SJSA1 (cell line): ENCODE measurements at places on chromosomes 4 and X. TPM values are rescaled to one million over a fixed set of nuclear protein-coding genes. Genes with fewer than 3 reads are reported as not detected.
A peak's percentile ranks its signal among the peaks of the same experiment; 100 is the strongest.

DNA sequence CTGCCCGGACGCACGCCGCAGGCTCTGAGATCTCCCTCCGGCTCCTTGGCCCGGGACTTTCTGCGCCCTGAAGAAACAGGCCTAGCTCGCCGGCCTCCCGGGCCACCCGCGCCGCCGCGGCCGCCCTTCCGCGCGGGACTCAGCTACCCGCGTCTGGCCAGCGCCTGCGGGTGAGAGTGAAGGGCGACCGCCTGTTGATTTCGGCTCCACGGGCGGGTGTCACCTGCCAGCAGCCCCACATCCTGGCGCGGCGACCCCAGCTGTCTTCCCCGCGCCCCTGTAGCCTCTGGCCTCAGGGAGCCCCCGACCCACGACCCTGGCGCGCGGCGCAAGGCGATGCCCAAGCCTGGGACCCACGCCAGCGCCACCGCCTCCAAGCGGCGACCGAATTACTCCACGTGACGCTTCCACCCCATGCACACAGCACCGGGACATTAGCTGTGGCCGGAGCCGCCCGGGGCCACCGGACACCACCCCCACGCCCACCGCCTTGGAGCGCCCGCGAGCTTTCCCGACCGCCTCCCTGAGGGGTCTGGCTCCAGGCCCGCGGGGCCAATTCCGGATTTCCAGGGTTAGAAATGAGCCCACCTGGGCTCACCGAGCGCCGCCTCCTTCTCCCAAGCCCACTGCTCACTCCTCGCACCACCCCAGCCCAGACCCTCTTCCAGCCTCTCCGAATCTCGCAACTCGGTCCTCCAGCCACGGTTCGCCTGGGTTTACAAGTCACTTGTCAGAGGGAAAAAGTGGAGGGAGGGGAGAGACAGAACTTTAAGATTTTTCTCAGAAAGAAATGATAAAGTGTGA lies 10.2 kb downstream of the ARX start:
- no peak overlapping the region for H3K27ac ChIP-seq
- H3K36me3 ChIP-seq = no peaks in the 10 kb centered on the region
- H3K27me3 ChIP-seq = peaks cover 28% of the 10 kb centered on the region
- peaks cover 5% of the 10 kb centered on the region for H3K4me1 ChIP-seq
- H3K4me3 ChIP-seq = peak overlapping the region; percentile 13; the same call in 1 of the 2 replicates

GRCh38 chrX:40290517-40290916 lies 192.8 kb upstream of the BCOR start:
- H3K4me3 ChIP-seq = no peak overlapping the region
- no peak for DNase-seq
- H3K36me3 ChIP-seq = no peaks in the 10 kb centered on the region

DNA sequence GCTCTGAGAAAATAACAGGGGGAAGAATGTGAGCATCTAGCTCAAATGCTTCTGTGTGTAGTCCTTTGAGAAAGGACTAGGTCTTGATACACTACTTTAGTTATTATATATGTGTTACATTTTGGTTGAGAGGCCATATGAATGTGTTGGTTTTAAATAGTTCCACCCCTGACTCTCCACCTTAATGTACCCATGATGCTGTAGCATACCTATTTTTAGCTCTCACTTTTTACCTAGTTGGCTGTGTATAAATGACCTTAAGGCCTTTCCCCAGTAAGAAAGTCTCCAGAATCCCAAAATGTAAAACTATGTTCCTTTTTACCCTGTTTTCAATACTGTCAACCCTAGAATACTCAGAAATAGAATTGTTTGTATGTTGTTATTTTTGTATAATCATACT lies 20.0 kb upstream of the NPNT start:
- DNase-seq = no peak
- no peak overlapping the region for H3K27ac ChIP-seq
- no peaks in the 10 kb centered on the region for H3K36me3 ChIP-seq

GRCh38 chr4:111755571-111755970 lies 389.7 kb upstream of the FAM241A start:
- DNase-seq = no peak
- no peaks in the 10 kb centered on the region for H3K36me3 ChIP-seq
- no peak overlapping the region for H3K4me3 ChIP-seq
- H3K27me3 ChIP-seq = no peaks in the 10 kb centered on the region; the same call in 1 of the 2 replicates

DNA sequence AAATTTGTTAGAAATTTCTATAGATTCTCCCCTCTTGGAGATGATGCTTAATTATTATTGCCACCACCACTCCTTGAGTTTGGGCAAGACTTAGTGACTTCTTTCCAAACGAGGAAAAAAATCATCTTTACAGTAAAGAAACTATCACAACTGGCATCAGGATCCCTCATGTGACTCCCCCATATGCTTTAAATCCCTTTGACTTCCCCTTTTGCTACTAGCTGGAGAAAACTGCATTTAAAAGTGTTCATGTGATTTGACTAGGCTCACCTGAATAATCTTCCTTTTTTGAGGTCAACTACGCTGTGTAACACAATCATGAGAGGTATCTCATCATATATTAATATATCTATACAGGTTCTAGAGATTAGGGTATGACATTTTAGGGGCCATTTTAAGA lies 30.3 kb upstream of the ENOX2 start:
- no peak overlapping the region for H3K4me3 ChIP-seq
- DNase-seq = no peak
- H3K36me3 ChIP-seq = no peaks in the 10 kb centered on the region
- no peak overlapping the region for H3K27ac ChIP-seq
- no peaks in the 10 kb centered on the region for H3K27me3 ChIP-seq
- no peaks in the 10 kb centered on the region for H3K4me1 ChIP-seq

The NEUROG2 gene
- total RNA-seq = 0.03 TPM in 1 of 2 replicates, not detected in the other

The FAM241A gene
- total RNA-seq = 1.4 and 2.1 TPM in 2 replicates
